ENCODE measurements at places on chromosomes 5 and 9.

DNA sequence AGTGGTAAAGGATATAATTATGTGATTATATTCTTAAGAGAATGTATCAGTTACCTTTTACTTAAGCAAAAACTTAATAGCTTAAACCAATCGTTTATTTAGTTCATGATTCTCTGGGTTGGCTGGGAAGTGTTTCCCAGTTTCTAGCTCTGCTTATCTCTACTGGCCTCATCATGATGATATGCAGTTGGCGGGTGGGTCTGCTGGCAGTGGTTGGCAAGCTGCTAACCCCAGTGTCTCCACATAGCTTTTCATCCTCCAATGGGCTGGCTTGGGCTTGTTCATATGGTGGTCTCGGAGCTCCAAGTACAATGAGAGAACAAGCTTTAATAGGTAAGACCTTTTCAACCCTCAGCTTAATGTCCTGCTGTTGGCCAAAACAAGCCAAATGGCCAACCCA, 43.8 kb downstream of the ABLIM3 start:
- peak; percentile 51 for DNase-seq

GRCh38 chr9:131214286-131214856, 61.9 kb downstream of the FAM78A start:
- DNase-seq: no peak

- no peak for DNase-seq
Observed at GRCh38 chr5:75331095-75332090, 5.6 kb upstream of the HMGCR start.

GRCh38 chr5:13519131-13519530, 425.4 kb downstream of the DNAH5 start:
- no peak for DNase-seq

DNA sequence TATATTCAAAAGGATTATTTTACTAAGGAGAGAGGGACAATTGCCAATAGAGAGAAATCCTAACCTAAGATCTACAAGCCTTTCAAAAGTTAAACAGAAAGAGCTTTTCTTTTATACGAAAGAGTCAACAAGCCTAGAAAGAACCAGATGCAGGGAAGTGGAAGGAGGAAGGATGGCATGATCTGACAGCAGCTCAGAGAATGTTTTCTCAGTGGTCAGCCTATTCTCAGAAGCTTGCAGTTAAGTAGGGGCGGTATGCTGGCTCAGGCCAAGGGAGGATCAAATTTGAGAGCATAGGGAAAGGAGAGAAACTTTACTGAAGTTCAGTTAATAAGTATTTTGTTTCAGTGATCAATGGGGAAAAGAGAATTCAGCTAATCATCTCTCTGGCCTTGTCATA, 88.0 kb upstream of the FTMT start:
- DNase-seq: no peak

GRCh38 chr5:72436796-72437471, 70.3 kb downstream of the ZNF366 start:
- DNase-seq: peak; percentile 40

- no peak for DNase-seq
Observed at GRCh38 chr5:137209232-137209809, 289.8 kb downstream of the SPOCK1 start.

- no peak for DNase-seq
Observed at GRCh38 chr9:124266139-124266825, 8.5 kb downstream of the NEK6 start.

GRCh38 chr9:93041108-93041802, 17.2 kb upstream of the SUSD3 start:
- no peak for DNase-seq

DNA sequence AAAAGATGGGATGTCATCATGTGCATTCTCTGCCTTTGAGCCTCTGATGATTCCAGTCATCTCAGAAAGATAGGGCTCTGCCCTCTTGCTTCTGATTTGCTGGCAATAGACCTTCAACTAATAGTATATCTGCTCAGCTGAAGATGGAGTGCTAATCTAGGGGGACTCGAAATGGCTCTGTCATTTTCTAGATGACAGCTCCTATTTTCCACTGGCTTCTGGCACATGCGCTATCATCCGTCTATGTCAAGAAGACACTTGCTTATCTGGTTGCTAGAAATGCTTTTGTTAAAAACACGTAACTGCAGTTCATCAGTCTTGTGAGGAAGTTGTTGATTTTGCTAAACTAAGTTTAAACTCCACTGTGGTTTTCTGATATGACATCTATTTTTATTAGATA, 265.5 kb upstream of the ZNF608 start:
- no peak for DNase-seq

DNA sequence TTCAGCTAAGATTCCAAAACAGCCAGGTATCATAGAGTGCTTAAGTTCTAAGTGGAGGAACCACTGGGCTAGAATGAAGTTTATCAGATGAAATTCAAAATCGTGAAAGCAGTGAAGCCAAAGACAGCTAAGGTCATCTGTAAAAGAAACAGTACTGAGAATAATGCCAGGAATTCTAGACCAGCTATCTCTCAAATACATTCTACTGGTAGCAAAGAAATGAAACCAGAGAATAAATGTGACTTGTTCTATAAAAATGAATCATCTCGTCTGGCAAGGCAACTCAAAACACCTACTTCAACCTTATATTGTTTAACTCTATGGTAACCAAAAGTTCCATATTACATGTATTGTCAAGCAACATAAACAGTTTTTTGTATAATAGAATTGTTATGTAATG, 51.3 kb upstream of the RGMB start:
- no peak for DNase-seq

DNA sequence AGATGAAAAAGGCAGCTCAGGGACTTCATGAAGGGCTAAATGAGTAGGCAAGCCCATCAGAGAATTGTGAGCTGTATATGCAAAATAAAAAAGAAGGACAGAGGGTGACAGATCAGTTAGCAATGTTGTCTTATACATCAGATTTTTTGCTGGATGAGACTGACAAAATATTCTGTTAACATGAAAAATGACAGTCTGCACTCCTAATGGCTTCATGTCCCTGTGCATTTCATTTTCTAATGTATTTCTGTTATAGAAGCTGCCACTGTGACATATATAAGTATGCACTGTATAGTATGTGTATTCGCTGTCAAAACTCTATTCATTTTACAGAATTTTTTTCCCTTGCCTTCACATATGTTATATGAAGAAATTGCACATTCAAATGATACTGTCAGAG, 559.5 kb downstream of the DMRTA1 start:
- DNase-seq: no peak

GRCh38 chr5:127351418-127351817, 60.8 kb downstream of the MEGF10 start:
- peak; percentile 53 for DNase-seq

DNA sequence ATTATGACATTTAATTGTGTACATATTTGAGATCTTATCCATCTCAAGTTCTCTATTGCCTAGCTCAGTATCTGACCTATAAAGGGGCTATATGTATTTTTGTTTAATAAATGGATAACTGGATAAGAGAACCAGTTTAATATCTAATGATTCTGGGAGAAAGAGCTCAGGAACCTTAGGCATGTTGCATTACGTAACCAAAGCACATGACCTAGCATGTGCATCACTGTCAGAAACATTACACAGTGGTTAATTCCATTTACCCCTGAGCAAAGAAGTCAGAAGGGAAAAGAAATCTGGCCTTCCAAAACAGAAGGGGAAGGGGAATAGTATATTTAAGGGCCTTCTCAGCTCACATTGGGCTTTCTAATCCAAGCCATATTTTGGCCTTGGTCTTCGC, 12.3 kb downstream of the PAPPA start:
- peak; percentile 52 for DNase-seq

- DNase-seq: no peak
Observed at GRCh38 chr5:141354900-141355469, at the start of gene PCDHGA4. Gene PCDHGA4, plus strand, starts transcription at chr5:141355021. Its CDS starts 87 bp downstream, at chr5:141355108.

DNA sequence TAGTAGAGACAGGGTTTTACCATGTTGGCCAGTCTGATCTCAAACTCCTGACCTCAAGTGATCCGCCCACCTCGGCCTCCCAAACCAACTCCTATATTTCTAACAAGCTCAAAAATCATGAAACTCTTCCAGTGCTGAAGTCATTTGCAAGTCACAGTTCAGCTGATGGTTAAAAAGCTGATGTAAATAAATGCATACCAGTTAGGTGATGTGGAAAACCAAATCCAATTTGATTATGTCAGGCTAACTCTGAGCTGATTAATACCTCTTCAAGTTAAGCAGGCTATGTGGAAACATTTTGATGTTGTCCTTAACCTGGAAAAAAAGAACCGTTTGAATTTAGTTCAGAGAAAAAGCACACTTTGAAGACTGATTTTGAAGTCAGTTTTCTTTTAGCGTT, 51.0 kb downstream of the TMEM252 start:
- DNase-seq: no peak

DNA sequence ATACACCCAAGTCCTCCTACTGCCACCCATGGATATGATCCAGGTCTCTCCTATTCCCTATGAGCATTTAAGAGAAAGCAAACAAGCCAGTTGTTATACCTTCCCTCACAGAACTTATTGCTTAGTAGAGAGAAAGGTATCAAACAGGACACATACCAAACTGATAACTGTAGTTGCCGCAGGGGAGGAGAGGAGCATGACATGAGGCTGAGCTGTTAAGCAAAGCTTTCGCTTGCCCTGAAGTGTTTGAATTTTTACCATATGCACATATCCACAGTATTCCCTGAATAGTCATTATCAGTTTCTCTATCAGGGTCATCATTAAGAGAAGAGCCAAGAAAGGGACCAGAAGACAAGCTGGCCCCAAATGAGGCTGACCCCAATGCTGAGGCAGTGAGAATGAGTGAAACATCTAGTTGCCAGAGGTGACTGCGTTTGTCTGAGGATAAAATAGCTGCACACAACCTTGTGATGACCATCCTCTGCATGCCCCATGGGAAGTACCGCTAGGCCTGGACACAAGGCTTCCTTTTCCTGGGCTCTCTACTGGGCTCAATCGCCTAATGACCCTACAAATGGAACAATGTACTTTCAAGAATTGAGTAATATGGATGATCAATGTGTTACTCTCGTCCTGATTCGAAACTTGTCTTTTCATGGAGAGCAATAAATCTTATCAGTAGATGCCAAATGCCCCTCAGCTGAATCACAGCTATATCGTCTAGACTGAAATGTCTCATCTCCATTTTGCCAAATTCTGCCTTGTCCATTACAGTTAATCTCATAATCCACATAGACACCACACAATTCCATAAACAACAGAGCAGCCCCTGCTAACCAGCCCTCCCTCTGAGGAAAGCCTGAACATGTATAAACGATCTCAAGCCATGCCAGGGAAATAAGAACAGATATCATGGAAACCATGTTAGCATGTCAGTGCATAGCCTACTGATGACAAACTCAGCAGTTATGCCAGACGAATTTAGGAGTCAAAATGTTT, 4.3 kb upstream of the IFNK start:
- DNase-seq: peak; percentile 31

GRCh38 chr5:83084336-83084735, 7.0 kb downstream of the XRCC4 start:
- no peak for DNase-seq

GRCh38 chr5:103228588-103228987, 30.0 kb upstream of the MACIR start:
- DNase-seq: no peak

GRCh38 chr5:135950611-135951010, 4.2 kb downstream of the LECT2 start:
- no peak for DNase-seq

DNA sequence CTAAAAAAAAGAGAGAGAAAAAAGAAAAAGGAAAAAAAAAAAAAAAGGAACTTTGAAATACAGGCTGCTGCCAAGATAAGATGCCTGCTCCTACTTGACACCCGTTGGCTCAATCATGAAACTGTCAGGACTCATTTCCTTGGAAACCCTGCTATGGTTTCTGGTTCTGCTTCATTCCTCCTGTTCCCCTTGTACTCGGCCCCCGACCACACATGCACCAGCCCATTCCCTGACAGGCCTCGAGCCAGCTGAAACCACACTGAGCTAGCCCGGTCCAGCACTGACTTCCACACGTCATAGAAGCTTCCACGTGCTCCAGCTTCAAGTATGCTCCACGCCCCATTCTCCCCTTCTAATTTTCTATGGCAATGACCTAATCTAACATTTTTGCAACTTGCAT, 93.2 kb downstream of the MYO10 start:
- DNase-seq: no peak

- DNase-seq: no peak
Observed at GRCh38 chr5:180161420-180162303, 47.3 kb downstream of the RASGEF1C start.

GRCh38 chr9:80134487-80134886, 562.7 kb downstream of the TLE4 start:
- DNase-seq: no peak

GRCh38 chr9:76891874-76892273, 14.0 kb downstream of the PRUNE2 start:
- no peak for DNase-seq

- peak; percentile 64 for DNase-seq
Observed at GRCh38 chr5:151079838-151080612, 809 bp downstream of the TNIP1 start.

- DNase-seq: no peak
Observed at GRCh38 chr9:11828201-11828600, 865.0 kb upstream of the TYRP1 start.
